ENCODE measurements at places on chromosomes 11 and 22. TPM values are rescaled to one million over a fixed set of nuclear protein-coding genes. Genes with fewer than 3 reads are reported as not detected.

DNA sequence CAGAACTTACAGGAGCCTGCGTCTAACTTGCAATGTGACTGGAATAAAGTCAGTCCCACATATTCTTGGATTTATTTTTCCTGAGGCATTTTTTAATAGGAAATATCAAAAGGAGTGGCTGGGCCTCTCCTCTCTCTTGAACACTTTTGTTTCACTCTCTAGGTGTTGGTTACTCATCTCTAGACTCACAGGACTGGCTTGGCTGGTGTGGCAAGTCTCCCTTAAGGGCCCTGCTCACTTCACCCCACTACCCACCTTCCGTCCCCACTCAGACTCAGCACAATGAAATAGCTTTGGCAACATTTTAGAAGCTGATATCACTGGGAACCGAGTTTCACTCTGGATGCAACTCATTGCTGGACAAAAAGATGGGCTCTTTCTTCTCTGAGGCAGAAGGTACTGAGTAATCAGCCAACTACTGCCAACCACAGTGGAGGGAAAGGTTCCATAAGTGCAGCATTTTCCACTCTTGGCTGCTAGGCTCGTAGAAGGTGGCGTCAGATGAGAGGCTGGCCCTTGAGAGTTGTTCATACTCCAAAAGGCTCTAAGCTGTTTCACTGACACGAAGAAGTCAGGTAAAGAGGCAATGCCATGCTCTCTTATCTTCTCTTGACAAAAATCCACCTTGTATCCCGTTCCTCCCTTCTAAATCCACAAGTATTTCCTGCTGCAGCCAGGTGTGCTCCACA is 390.6 kb downstream of the SOX6 start:
- DNase-seq, result no peak

- no peak for DNase-seq
Measured at GRCh38 chr11:128784059-128784804, 82.9 kb downstream of the KCNJ1 start.

DNA sequence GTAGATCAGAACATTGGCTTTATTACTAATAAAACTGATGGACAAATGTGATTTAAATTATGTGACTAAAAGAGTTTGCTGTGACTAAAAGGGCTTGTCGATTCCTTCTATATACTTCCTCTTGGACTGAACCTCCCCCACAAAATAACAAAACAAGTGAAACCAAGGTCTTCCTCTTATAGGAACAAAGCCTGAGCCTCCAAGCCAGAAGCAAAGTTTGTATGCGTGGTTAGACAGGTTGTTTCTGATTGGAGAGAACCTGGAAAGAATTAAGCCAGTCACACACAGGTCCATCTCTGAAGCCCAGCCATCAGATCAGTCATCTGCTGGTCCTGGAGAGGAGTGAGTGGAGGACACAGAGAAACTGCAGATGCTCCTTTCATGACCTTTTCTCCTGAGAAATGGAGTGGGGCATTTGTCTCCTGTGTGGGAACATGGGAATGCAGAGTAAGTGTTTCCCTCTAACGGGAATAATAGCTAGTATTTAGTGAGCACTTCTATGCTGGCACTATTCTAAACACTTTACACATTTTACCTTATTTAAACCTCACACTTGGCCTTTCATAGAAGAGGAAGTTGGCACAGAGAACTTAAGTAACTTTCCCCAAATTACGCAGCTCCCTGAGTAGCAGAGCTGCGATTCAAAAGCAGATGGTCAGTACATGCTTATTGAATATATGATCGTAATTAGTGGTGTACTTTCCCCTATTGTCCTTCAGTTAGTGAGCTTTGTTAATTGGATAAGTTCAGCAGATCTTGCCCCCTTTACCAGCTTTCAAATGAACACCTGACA is 77.1 kb downstream of the UVRAG start:
- DNase-seq, result no peak

DNA sequence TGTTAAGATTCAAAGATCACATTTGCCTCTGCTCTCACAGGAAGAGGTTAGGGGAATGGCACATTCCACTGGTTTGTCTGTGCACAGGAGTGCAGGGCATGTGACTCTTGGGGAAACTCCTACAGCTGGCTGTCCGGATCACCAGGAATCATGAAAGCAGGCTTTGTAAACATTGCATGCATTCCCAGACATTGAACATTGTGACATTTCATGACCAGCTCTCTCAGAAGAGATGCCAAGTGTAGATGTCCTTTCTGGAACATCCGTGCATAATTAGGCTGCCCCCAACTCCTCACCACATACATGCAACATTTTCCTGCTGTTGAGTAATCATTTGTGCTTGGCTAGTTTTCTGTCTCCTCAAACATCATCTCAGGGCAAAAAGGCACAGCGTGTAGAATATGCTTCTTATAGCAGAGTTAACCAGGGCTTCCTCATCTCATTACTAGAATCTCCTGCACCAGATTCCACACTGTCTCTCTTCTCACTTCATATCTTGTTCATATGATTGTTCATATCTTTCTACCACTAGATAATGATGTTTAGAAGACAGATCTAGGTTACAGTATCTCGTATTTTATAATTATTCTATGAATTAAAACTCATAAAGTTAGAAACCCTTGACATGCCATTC is 694.7 kb downstream of the NTM start:
- no peak for DNase-seq

- no peak for DNase-seq
Measured at GRCh38 chr11:46200537-46201281, 76.8 kb upstream of the CREB3L1 start.

- no peak for DNase-seq
Measured at GRCh38 chr22:49862496-49862776, 8.8 kb downstream of the ZBED4 start.

DNA sequence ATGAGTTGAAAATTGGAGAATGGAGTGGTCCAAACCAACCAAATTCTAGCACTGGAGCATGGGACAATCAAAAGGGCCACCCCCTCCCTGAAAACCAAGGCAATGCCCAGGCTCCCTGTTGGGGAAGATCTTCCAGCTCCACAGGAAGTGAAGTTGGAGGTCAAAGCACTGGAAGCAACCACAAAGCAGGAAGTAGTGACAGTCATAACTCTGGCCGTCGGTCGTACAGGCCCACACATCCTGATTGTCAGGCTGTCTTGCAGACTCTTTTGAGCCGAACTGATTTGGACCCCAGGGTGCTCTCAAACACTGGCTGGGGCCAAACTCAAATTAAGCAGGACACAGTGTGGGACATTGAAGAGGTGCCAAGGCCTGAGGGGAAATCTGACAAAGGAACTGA is 80.5 kb upstream of the ADSL start:
- DNase-seq, result no peak

- no peak for DNase-seq
Measured at GRCh38 chr22:30305906-30306626, 16.8 kb upstream of the CASTOR1 start.

GRCh38 chr11:134956450-134957210 is 544.6 kb upstream of the B3GAT1 start:
- DNase-seq, result no peak

GRCh38 chr11:61736310-61736709 is 16.1 kb upstream of the MYRF start:
- DNase-seq, result no peak

GRCh38 chr22:22061085-22062077 is 78.8 kb upstream of the TOP3B start:
- peak; percentile 55 for DNase-seq

- DNase-seq, result no peak
Measured at GRCh38 chr11:107697291-107697690, 14.6 kb downstream of the SLN start.

- DNase-seq, result no peak
Measured at GRCh38 chr22:31646186-31647019, 15.6 kb downstream of the PISD start.

GRCh38 chr11:30816959-30817880 is 231.1 kb upstream of the MPPED2 start:
- DNase-seq, result no peak

DNA sequence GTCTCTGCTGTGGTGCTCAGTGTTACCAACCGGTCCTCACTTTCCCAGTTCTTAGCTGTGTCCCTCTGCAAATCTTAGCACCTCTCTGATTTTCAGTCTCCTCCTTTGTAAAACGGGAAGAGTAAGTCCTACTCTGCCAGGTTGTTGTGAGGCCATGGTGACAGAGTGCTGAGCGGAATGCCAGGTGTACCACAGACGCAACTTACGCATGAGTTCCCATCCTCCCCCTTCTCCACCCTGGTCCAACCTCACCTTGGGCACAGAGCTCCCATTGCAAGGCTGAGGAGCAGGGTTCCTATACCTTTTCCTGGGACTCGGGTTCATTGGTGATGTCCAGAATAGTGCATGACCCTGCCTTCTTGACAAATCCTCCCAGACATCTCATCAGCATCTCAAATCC is 7.3 kb upstream of the DDB2 start:
- no peak for DNase-seq

DNA sequence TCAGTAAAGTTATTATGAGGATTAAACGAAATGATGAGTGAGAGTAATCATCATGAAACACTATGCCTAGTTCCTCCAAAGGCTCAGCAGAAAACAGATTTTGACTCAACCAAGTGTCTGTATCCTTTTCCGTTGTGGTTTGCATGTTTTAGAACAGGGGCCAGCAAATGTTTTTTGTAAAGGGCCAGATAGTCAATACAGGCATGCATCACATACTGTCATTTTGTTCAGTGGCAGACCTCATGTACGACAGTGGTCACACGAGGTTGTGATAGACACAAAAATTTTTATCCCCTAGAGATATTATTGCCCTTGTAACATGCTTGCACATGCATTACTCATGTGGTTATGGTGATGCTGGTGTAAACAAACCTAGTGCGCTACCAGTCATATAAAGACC is 81.9 kb upstream of the SLC25A18 start:
- DNase-seq, result no peak

DNA sequence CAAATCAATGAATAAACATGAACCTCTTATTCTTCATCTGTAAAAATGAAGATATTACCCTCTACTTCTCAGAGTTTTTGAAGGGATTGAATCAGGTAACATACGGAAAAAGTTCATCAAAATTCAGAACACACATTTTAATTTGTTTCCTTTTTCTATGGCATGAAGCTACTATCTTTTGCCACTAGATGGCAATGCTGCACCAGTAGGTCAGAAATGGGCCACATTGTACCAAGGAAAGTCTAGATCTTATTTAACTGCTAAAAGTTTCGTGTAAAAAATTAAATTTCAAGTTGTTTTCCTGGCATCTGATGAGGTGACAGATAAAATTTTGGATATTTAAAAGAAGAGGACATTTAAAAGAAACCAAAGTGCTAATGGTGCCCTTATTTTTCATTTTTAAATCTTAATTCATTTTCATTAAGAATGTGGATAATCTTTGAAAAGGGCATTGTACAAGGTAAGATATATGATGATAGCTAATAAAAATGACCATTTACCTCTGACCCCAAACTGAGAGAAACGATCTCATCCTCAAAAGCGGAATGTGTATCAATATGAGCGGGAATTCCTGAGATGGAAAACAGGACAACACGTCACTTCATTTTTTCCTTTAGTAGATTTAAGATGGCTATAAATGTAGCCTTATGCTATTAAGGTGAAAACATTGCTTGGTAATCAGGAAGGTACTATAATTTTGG is 16.1 kb downstream of the ALKBH8 start:
- DNase-seq, result no peak

DNA sequence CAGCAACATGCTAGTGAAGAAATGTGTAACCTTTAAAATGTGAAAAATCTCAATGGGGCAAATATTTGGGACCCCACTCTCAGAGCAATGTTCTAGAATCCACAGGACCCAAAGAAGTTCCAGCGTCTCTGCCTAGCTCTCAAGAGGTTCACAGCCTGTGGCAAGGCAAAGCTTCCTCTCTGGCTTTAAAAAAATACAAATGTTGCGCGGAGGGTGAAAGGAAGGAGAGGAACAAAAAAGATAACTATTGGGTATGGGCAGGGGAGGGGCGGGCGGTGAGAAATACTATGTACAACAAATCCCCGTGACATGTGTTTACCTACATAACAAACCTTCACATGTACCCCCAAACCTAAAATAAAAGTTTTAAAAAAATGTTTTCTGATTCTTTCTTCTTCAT is 53.6 kb downstream of the PITPNB start:
- no peak for DNase-seq

GRCh38 chr11:44949160-44950030 is 1.3 kb downstream of the TP53I11 start:
- peak; percentile 67 for DNase-seq

GRCh38 chr11:35187996-35188395 is 49.0 kb downstream of the CD44 start:
- no peak for DNase-seq

- no peak for DNase-seq
Measured at GRCh38 chr11:61757213-61757862, 4.9 kb downstream of the MYRF start.

DNA sequence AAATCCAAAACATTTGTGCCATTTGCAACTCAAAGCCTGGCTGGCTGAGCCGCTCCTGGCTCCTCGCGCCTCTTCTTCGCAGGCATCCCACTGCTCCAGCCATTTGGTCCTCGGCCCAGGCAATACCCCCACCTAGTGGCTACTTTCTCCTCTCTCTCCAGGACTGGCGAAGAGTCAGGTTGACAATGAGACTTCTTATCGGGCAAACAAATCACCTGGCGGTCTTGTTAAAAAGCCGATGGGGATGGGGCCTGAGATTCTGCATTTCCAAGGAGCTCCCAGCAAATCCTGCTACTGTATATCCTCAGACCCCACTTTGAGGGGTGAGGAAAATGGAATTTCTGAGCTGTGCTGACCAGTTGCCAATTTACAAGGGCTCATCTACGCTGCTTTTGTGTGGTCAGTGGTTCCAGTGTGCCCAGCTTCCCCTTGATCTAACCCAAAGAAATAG is 89.0 kb downstream of the ISX start:
- peak; percentile 57 for DNase-seq

- no peak for DNase-seq
Measured at GRCh38 chr11:62344210-62344609, 7.0 kb downstream of the ASRGL1 start.

- DNase-seq, result no peak
Measured at GRCh38 chr11:103792981-103793468, 243.4 kb upstream of the DDI1 start.

DNA sequence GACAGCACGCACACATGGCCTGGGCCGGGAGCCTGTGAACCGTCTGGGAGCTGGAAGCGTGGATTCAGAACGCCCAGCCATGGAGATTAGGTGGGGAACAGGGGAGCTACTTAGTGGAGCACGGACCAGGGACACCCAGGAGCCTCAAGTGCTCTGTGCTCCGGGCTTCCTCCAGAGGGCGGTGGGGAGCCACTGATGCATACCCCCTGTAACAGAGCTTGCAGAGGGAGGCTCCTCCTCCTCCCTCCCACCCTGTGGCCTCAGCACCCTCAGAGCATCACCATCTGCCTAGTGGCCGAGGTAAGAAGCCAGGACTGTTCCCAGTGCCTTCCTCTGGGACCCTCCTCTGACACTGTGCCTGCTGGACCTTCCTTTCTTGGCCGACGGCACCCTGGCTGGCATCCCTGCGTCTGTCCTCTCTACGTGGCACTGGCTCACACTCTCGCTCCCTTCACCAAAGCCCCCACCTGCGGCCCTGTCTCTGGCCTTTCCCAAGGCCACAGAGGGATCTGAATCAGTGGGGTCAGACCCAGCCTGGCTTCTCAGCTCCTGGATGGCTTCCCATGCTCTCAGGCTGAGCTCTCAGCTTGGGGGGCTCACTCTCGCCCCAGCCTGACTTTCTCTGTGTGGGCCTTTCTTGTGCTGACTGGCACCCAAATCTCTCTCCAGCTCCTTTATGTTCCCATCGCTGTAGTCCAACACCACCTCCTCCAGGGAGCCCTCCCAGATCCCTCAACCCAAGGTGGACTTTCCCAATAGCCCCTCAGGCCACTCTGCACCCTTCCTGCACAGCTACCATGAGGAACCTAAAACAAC is 780.9 kb downstream of the BRD1 start:
- no peak for DNase-seq

Gene MS4A15
- total RNA-seq, result not detected

Gene SLC22A9
- not detected for total RNA-seq

Gene BAIAP2L2
- total RNA-seq, result 0.24 TPM

Gene MS4A6A
- total RNA-seq, result 49.6 TPM

Gene MRPL11
- total RNA-seq, result 52.6 TPM

Gene POTEH
- total RNA-seq, result not detected

Data from Right ventricle myocardium superior (tissue), 1 donor.